ENCODE measurements at places on chromosomes 7 and 10. TPM values are rescaled to one million over a fixed set of nuclear protein-coding genes. Genes with fewer than 3 reads are reported as not detected.

OR2F2 gene
- total RNA-seq: not detected

ADAMTS14 gene
- total RNA-seq: under 0.01 TPM

PIK3CG gene
- total RNA-seq: 5.3 TPM

CFAP46 gene
- total RNA-seq: 0.82 TPM

UCMA gene
- total RNA-seq: not detected

ZNF800 gene
- 15.0 TPM for total RNA-seq

DRGX gene
- total RNA-seq: not detected

HOXA4 gene
- 0.57 TPM for total RNA-seq

ZPBP gene
- not detected for total RNA-seq

TMEM273 gene
- 68.0 TPM for total RNA-seq

PHKG1 gene
- total RNA-seq: 0.65 TPM

AGAP9 gene
- total RNA-seq: 0.16 TPM

ITGB8 gene
- total RNA-seq: 0.32 TPM

LBX1 gene
- not detected for total RNA-seq

GPNMB gene
- 0.32 TPM for total RNA-seq

CSGALNACT2 gene
- 7.6 TPM for total RNA-seq

GRB10 gene
- 91.6 TPM for total RNA-seq
